Stimulated activated CD4-positive, alpha-beta T cell treated with anti-CD3 and anti-CD28 coated beads, Interleukin-1b, Interleukin-23, amount 100 ng/mL, for 1 hour (primary cell): ENCODE measurements at places on chromosomes 7 and 10.

GRCh38 chr7:106042196-106042611, 69.9 kb downstream of the SYPL1 start:
- DNase-seq, result no peak

- no peak for DNase-seq
These were observed 649.0 kb downstream of the LRMDA start for GRCh38 chr10:76080451-76080850.

- no peak for DNase-seq
These were observed 127.8 kb downstream of the MGMT start for GRCh38 chr10:129594811-129595210.

DNA sequence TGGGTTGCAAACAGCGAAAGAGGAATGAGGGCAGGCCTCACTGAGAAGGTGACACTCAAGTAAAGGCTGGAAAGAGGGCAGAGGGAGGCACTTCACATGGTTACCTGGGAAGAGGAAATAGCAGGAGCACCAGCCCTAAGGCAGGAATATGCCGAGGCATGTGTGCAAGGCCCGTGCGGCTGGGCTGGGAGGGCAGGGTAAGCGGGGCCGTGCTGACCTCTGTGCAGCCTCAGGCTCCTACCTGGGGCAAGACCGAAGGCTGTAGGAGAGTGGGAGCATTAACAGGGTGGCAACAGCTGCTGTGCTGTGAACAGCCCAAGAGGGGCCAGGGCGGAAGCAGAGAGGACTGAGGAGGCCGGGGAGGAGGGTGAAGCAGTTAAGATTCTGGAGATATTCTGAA, 24.0 kb upstream of the SH3PXD2A start:
- DNase-seq, result no peak

GRCh38 chr10:123569436-123570035, 96.6 kb upstream of the GPR26 start:
- DNase-seq, result no peak

DNA sequence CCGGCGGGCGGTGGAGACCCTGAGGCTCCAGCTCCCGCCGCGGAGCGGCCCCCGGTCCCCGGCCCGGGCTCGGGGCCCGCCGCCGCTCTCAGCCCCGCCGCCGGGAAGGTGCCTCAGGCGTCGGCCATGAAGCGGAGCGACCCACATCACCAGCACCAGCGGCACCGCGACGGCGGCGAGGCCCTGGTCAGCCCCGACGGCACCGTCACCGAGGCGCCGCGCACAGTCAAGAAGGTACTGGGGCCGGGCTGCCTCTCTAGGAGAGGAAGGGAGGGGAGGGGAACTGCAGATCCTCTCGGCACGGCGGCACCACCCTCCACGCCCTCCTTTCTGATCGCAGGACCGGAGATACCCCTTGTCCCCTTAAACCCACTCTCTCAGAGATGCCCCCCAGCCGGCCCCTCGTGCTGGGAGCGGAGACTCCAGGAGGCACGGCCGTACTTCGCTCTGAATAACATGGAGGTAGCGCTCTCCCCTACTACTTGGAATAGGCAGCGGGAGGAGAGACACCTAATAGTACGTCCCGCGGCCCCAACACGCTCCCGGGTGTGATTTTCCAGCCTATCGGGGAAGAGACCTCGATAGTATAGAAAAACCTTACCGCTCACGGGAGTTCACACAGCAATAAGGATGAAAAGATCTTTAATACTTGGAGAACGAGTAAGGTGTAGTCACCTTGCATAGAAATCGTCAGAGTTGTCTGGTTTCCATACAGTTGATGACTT, 538 bp downstream of the AHCYL2 start:
- DNase-seq, result no peak

GRCh38 chr7:139695588-139695987, 82.2 kb downstream of the HIPK2 start:
- DNase-seq, result no peak

DNA sequence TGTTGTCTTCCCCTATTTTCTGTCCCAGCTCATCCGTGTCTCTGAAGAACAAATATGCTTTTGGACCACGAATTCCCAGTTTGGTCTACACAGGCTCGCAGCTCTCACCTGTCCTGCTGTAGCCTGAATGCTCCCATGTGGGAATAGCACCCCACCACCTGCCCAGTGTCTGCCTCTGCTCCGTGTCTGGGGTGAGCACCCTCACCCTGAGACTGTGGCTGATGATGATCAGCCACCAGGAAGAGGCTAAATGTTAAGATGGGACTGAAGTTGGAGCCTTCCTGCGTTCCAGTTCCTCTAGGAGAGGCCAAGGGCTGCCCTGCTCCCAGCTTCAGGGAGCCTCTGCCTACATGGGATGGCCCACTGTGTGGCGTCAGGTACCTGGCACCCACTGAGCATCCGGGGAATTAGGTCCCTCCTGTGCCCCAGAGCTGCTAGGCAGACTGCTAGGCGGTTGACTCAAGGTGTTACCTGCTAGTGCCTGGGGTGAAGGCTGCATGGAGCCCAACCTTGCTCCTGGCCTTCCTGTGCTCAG, 3.7 kb downstream of the PGAM2 start:
- no peak for DNase-seq

DNA sequence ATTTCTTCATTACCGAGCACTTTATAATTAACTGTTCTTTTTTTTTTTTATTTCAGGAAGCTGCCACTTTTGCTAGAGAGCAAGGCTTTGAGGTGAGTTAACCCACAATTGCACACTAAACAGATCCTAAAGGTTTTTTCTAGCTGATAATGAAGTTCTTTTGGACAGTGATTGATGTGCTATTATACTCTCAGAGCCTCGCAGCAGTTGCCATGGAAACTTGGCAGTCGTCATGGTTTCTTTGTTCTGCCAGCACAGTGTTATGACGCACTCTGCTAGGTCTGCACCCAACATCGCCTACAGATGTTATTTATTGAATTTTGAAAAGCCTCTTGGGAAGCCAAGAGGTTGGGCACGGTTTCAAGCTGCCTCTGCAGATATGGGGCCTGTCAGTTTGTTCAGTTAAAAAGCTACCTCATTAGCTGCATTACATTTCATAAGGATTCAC, 237.2 kb upstream of the KAT6B start:
- DNase-seq, result peak; percentile 74

- no peak for DNase-seq
These were observed 297.4 kb upstream of the PCDH15 start for GRCh38 chr10:55098452-55098851.

DNA sequence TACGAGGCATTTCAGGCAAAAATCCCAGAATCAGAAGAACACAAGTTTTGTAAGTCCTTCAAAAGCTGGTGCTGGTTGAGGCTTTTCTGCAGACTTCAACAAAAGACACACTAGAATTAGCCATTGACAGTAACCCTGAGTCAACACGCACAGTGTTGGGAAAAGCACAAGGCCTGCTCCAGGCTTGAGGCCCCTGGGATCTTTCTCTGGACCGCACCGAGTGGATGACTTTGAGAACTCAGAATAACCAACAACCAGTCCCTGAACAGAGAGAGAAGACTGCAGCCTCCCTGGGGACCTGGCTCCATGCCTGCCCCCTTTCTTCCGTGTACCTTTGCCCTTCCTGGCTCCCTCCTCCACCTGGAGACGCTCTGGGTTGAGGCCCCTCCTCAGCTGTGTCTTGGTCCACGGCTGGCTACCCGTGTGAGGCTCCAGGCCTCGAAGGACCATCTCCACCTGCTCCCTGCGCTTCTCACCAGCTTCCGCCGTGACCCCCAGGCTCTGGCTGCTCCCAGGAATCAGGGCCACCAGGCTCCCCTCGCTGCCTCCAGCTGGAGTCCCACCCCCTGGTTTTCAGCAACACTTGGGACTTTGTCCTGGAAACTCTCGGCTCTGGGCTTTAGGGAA, 28.4 kb downstream of the DIP2C start:
- no peak for DNase-seq

GRCh38 chr7:44282601-44283171, 42.7 kb downstream of the CAMK2B start:
- DNase-seq, result no peak

- DNase-seq, result no peak
These were observed 204.1 kb upstream of the POM121L12 start for GRCh38 chr7:52831321-52831720.

- no peak for DNase-seq
These were observed 1.6 kb upstream of the COL13A1 start for GRCh38 chr10:69800109-69800508.

GRCh38 chr7:142376356-142376997, 118.6 kb upstream of the PRSS58 start:
- DNase-seq, result no peak

- DNase-seq, result no peak
These were observed 27.0 kb downstream of the JMJD1C start for GRCh38 chr10:63438506-63439498.

DNA sequence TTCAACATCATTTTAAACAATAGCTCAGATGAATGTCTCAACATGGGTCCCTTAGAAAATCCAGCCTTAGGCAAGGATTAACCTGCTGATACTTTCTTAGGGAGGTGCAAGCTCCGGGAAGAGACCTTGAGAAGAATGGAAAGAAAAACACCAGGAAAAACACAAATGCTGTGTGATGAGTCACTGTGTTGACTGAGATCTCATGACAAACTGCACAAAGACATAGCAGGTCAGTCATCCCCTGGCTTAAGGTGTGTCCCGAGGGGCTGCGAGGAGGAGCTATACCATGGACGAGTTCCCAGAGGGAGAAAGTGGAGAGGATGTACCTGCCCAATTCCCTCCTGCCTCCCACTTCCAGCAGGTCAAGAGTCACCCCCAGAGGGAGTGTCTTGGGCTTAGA, 98.0 kb downstream of the TEX36 start:
- DNase-seq, result no peak

DNA sequence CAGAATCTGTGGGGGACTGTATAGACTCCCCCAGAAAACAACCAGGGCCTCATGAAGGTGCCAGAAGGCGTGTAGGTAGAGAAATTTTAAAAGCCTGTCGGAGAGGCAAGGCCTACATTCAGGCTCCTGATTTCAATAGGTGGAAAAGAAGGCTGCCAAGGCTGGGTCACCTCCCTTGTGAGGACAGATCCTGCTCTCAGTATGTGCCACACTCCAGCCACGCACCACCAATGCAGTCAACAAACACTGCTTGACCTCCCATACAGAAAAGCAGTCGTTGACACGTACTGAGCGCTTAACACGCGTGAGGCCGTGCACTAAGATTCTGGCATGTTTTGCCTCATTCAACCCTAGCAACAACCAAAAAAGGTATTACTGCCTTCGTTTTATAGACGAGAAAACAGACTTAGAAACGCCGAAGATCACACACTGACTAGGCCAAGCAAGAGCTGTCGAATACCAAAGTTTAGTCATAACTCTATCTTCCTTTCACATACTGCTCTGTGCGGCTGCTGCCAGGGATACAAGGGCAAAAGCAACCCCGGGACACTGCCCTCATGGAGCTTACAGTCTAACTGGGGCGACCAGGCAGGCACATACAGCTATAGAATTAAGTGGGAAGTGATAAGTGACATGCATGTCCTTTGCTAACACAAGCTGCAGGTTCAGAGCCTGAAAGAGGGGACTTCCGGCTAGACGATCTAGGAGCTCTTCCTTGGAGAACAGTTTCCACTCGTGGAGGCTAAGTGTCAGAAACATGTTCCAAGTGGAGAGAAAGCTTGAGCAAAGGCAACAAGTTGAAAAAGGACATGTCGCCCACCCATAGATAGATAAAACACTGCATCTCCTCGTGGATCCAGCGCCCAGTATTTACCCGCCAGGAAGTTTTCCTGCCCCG, 797 bp upstream of the NKX2-3 start:
- no peak for DNase-seq

GRCh38 chr7:140745266-140746058, 49.0 kb downstream of the NDUFB2 start:
- no peak for DNase-seq

DNA sequence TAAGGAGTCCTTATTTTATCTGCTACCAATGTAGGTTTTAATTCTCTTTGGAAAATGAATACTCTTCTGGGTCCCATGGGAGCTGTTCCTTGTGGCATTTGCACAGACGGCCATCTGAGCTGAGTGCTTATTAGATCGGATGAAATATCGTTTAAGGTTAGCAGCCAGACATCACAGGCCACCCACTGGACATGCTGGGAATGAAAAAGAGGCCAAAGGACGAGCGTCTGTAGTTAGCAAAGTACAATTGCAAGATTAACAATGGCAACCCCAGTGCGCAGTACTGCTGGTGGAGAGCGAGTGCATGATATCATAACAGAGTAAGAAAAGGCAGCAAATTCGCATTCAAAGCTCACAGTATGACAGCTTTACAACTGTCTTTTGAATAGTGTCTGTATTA, 28.3 kb upstream of the CREB5 start:
- DNase-seq, result no peak

- DNase-seq, result no peak
These were observed 196.7 kb downstream of the IPMK start for GRCh38 chr10:58070956-58071355.

DNA sequence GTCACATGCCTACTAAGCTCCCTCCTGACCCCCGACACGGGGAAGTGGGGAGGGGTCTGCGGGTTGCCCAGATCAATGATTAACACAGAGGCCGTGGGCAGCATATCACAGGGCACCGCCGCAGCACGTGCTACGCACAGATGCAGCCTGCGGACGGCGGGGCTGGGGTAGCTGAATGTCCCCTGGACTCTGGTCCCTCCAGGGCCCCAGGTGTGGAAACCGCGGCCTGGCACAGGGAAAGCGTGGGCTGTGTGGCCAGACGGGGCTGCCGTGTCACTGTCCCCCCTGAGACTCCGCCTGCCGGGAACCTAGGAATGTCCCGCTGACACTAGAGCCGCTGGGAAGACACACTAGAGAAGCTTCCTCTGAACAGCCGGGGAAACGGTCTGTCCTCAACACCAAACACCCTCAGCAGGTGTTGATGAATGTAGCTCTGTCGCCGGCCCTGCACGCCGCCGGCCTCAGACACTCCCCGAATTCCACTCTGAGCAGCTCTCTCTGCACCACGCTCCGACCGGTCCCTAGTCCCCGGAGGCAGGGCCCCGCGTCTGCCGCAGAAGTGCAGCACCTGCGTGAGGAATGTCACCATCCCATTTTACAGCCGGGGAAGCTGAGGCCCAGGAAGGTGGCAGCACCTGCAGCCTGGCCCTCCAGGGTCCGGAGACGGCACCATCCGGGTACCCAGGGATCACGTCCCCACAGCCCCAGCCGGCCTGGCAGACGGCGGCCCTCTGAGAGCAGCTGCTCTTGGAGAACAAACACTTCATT, 33.4 kb upstream of the PDGFA start:
- no peak for DNase-seq

GRCh38 chr7:35799846-35800717, 775 bp upstream of the SEPTIN7 start:
- peak; percentile 47 for DNase-seq

- no peak for DNase-seq
These were observed 7.7 kb upstream of the HYCC1 start for GRCh38 chr7:23021596-23021995.

- DNase-seq, result no peak
These were observed 38.8 kb upstream of the DNAH11 start for GRCh38 chr7:21504021-21504420.
